Activated T-helper 17 cell treated with anti-CD3 and anti-CD28 coated beads, Interleukin-2, amount 50 U/mL, for 72 hours (primary cell): ENCODE measurements at places on chromosomes 11 and 22. TPM values are rescaled to one million over a fixed set of nuclear protein-coding genes. Genes with fewer than 3 reads are reported as not detected.

GRCh38 chr11:3723014-3723708, 52.0 kb upstream of the CHRNA10 start:
- no peak for ATAC-seq

DNA sequence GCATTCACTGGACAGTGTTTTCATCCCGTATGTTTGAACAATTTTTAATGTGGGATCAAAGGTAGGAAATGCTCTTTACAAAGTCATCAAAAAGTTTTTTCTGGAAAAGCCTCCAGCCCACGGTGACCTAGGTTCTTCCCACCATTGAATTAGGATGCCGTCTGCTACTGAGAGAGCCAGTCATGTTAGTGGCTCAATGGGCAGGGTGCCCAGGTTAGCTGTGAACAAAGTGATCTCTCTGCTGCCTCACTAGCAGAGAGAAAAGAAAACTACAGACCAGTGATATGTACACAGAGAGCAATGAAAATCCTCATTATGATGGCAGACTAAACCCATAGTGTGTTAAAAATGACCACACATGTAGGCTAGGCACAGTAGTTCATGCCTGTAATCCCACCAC, 32.4 kb downstream of the KCNQ1 start:
- no peak for ATAC-seq

DNA sequence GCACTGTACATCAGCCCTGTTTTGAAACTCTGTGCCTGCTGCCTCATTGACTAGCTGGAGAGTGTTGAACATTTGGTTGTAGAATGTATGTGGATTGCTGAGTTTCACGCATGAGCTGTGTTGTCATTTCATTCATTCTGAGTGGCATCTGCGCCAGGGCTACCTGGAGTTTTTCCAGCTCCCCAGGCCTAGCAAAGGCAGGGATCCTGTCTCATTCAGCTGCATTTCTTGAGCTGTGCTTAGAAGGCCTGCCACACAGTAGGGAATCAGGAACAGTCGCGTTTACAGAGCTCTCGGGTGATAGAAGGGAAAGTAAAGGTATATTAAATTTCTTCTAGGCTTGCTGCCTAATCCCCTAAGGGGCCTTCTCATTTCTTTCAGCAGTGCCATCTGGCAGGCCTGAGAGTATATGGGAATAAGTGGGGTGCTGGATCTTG, 44.3 kb downstream of the PTPRJ start:
- no peak for ATAC-seq

DNA sequence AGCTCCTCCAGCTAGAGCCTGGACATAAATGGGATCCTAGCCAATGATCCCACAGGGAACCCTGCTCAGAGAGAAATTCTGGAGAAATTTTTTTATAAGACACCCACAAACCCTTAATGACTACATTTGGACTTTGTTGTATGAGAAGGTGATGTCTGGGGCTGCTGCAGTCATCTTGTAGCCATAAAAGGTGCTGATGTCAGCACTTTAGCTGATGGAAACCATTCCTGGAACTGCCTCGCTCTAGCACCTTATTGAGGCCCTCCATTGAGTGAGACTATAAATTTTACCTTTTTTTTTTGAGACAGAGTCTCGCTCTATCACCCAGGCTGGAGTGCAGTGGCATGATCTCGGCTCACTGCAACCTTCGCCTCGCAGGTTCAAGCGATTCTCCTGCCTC, 610.7 kb downstream of the OPCML start:
- ATAC-seq: no peak

DNA sequence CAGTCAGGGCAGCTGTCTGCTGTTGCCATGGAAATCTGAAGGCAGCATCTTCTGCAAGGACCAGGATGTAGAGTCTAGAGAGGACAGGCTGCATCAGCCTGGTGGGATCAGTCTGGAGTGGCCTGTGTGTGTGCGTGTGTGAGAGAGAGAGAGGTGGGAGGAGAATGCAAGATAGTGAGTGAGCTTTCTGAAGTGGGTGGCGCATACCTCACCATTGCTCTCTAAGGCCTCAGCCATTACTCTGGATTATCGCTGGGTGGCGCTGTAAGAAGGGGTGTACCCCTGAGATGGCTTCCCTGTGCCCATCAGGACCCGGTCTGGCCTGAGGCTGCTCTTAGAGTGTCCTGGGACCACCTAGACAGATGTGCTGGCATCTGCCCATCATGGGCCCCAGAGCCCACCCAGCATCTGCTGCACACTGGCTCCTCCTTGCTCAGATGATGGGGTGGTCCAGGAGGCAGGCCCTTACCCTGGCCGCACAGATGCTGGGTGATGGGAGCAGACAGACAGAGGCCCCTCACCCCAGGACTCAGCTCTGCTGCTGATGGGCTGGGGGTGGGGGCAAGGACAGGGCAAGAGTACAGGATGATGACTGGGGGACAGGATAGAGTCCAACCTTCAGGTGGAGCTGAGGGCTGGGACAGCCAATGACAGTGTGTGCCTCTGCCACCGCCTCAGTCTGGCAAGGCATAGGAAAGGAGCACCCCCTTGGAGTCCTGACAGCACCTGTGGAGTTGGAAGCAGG, 25.7 kb upstream of the TUB start:
- ATAC-seq: no peak

DNA sequence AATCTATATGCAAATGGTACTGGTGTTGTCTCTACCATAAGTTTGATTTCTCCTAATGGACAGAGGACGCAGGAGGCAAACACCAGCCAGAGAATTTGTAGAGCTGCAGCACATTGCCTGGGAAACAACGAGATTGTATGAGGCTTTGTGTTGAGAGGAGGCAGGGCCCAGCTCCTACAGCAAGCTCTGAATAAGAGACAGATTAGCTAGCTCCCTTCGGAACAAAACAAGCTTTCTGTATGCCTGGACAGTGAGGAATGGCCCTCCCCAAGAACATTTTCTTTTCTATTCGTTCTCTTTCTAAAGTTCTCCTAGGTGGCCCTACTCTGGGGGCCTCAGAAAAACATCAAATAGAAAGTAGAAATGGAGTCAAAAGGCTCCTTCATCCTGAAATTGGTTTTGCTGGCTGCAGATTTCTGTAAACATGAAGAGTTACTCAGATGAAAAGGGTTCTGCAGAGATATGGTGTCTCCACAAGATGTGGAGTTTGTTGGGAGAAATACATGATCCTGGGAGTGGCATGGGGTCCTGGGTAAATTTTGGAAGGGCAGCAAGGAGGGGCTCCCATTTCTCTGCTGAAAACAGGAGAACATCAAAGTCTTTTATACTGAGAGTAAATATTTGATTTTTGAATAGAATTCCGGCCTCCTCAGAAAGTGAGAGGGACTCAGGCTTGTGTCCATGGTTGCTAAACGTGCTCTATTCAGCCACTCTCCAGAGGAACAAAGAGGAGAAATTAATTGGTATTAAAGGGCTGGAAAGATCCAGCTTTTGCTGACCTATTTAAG, 6.8 kb upstream of the HEPACAM start:
- no peak for ATAC-seq

- ATAC-seq: peak; percentile 65
Observed at GRCh38 chr11:63635762-63636465, 21.7 kb upstream of the PLAAT3 start.

DNA sequence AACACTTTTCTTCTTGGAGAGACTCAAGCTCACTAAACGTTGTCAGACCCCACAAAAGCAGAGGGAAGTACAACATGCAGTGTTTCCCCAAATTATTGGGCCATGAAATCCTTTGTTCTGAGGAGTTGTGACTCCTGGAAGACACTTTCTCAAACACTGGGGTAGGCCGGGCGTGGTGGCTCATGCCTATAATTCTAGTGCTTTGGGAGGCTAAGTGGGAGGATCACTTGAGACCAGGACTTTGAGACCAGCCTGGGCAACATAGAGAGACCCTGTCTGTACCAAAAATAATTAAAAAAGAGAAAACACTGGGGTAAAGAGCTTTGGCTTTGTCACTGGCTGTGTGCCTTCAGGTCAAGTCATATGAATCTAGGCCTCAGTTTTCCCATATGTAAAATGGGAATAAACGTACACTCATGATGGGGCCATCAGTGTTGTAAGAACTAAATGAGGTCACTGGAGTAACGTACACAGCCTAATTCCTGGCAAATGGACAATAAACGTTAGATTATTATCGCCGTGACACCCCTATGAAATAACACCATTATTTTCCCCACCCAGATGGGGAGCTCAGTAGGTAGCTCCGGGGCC, 92.0 kb downstream of the RRM1 start:
- no peak for ATAC-seq

GRCh38 chr22:17807578-17808410, 33.5 kb upstream of the BID start:
- ATAC-seq: no peak

GRCh38 chr11:61630089-61630488, 49.2 kb upstream of the SYT7 start:
- no peak for ATAC-seq

DNA sequence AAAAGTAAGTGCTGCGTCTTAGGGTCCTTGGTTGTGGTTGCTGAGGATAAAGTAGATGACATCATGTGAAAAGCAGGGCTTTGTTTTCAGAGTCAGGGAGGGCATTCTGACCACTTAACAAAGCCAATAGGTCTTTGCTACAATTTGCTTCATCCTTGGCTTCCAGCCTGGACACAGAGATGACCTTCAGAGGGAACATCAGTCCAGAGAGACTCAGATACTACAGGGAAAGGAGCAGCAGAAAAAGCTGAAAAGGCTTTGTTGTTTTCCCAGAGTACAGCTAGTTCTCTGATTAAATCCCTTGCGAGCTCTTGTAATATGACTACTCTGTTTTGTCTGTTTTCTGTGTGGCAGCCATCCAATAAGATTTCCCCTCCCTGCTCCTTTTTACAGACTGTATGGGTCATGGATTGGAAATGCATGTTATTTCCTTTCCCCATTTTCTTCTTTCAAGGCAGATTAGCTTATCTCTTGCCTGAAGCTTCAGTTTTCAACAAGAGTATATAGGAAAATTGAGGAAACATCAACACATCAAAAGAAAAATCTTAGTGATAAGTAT, 31.9 kb downstream of the ATG13 start:
- no peak for ATAC-seq

GRCh38 chr11:63887386-63887999, 29.5 kb downstream of the RCOR2 start:
- no peak for ATAC-seq

DNA sequence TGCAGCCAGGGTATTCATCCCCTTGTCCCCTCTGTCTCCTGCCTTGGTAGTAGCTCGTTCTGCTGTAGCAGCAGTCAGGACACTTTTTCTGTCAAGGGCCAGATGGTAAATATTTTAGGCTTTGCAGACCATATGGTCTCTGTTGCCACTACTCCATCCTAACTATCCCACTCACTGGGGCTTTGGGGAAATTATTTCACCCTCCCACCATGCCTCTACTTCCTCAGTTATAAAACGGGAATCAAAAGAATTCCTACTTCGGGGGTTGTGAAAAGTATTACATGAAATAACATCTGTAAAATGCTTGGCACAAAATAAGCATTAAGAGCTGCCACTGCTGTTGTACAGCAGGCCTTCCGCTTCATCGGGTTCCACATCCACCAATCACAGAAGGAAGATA, 89.9 kb upstream of the LDLRAD3 start:
- ATAC-seq: no peak

DNA sequence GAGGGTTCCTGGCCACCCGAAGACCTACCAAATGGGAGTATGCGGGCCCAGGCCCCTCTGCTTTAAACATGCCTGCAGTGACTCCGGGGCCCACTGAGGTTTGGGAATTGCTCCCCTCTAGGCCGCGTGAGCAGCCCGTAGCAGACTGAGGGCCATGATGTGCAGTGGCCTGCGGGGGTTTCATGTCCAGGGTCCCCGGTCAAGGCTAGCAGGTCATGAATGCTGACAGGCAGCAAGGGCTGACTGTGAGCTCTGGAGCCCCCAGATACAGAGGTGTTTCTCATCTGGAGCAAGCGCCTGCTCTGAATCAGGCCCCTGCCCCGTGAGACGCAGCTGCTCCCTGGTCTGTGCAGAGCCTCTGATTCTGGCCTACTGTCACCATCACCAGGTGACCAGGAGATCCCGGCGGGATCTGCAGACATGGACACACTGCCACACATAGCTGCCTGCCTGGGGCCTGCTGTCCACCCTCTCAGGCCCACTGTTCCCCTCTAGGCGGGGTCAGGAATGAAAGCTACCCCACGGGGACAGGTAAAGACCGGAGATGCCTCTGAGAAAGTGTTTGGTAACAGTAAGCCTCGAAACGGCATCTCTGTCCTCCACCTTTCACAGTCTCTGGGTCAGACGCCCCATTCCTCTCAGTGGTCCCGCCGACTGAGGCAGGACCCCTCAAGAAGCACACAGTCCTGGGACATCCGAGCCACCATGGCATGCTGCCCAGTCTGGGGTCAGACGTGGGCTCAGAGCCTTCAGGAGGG, 73.3 kb downstream of the PARVB start:
- no peak for ATAC-seq

DNA sequence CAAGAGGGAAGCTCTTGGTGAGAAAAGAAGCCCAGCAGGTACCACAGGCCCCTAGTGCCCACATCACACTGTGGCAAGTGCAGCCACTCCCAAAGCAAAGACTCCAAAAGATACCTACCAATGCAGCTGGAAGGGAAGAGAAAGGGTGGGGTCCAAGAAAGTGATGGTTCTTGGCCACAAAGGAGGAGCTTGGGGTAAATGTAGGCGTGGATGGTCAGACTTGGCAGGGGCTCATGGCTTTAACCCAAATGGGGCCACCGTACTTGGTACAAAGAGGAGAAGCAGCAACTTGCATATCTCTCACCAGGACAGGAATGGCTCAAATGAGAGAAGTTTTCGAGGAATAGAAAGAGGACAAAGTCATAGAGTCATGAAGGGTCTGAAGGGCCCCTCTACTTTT, 4.8 kb downstream of the MAP3K11 start:
- ATAC-seq: no peak

GRCh38 chr11:113697756-113698407, 8.2 kb downstream of the TMPRSS5 start:
- ATAC-seq: no peak

GRCh38 chr22:45090497-45090910, 73.2 kb upstream of the NUP50 start:
- no peak for ATAC-seq

DNA sequence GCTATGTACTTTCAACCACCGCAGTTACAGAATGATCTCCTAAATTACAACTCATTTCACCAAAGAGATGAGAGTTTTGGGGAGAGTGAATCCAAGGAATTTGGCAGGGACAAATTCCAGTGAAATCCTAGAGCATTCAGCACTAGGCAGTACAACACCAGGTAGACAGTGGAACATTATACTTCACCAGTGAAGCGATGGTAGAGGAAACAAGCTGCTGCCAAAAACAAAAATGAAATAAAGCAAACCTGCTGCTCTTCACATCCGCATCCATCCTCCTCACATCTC, 16.9 kb downstream of the SMCO4 start:
- ATAC-seq: no peak

The SLC22A9 gene
- not detected for total RNA-seq

The CTNND1 gene
- total RNA-seq: 12.5 TPM

The ACRV1 gene
- total RNA-seq: not detected

The GAL3ST1 gene
- total RNA-seq: 1.3 TPM

The BLID gene
- total RNA-seq: not detected

The MEI1 gene
- 39.8 TPM for total RNA-seq

The RASSF10 gene
- not detected for total RNA-seq

The PATE4 gene
- not detected for total RNA-seq

The OR52I1 gene
- 0.13 TPM for total RNA-seq

The OR8K1 gene
- total RNA-seq: not detected

The BRSK2 gene
- 0.09 TPM for total RNA-seq

The PRR33 gene
- total RNA-seq: not detected
